ENCODE measurements at places on chromosomes 13 and 19. TPM values are rescaled to one million over a fixed set of nuclear protein-coding genes. Genes with fewer than 3 reads are reported as not detected.

VSTM2B gene
- not detected for total RNA-seq

SYDE1 gene
- 17.1 TPM for total RNA-seq

RCBTB1 gene
- 23.5 TPM for total RNA-seq

CYP2A7 gene
- total RNA-seq, result not detected

ZNF431 gene
- 14.1 TPM for total RNA-seq

ZNF578 gene
- total RNA-seq, result 3.0 TPM

CFD gene
- total RNA-seq, result 228 TPM

GRCh38 chr19:33396701-33397535 is 23.4 kb downstream of the CEBPG start:
- no peak for DNase-seq
- no peaks in the 10 kb centered on the region for H3K36me3 ChIP-seq
- peak overlapping the region; percentile 34 for H3K27ac ChIP-seq
- no peak overlapping the region for H3K4me3 ChIP-seq
- peaks cover 38% of the 10 kb centered on the region for H3K4me1 ChIP-seq
- no peaks in the 10 kb centered on the region for H3K27me3 ChIP-seq

DNA sequence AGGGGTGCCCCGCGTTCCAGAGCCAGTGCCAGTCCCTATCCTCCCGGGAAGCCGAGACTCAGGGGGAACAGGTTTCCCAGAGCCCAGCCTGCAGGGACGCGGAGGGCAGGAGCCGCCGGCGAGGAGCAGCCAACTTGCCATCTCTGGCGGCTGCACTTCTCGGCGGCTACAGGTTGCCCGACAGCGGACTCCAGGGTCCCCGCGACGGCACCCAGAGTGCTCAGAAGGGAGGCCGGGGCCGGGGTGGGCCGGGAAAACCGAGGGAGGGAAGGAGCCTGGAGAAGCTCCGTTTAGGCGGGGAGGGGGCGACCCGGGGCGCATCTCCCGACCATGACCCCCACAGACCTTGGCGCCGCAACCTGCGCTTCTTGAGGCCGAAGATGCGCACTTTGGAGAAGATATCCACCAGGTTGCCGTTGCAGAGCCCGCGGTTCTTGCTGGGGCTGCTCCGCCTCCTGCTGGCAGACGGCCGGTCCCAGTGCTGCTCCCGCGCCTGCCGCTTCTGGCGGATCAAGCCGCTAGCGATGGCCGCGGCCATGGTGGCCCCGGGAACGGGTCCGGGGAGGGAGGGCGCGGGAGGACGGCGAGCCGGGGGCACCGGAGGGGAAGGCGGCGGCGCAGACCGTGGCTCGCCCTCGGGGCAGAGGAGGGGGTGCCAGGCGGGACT is 463.8 kb downstream of the ITGBL1 start:
- peaks cover 58% of the 10 kb centered on the region for H3K27me3 ChIP-seq
- DNase-seq, result peak; percentile 40
- no peak overlapping the region for H3K27ac ChIP-seq

GRCh38 chr13:114127473-114128347 is 4.7 kb downstream of the RASA3 start:
- H3K4me3 ChIP-seq, result no peak overlapping the region
- no peak for DNase-seq
- H3K4me1 ChIP-seq, result peaks cover 52% of the 10 kb centered on the region

DNA sequence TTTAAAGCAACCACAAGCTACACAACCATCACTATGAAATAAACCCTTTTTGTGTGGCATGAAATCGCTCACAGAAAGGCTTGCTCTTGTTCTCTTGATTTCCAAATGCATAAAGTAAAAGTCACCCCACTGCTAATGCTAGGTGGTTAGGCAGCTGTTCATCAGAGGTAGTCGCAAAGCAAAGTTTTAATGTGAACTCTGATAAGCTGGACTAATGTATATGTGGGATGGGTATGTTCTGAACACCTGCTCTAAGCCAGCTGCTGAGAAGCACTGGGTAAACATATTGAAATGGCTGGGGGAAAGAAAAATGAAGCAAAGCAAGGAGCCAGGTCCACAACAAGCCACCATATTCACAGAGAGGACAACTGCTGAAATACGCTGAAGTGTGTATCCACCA is 142.3 kb downstream of the KLF12 start:
- no peak overlapping the region for H3K4me3 ChIP-seq
- H3K36me3 ChIP-seq, result no peaks in the 10 kb centered on the region
- H3K27me3 ChIP-seq, result no peaks in the 10 kb centered on the region
- no peak overlapping the region for H3K27ac ChIP-seq

- no peak overlapping the region for H3K27ac ChIP-seq
- H3K4me3 ChIP-seq, result no peak overlapping the region
- no peaks in the 10 kb centered on the region for H3K27me3 ChIP-seq
- DNase-seq, result no peak
- H3K4me1 ChIP-seq, result no peaks in the 10 kb centered on the region
Observed at GRCh38 chr13:67914535-67914934, 684.4 kb upstream of the PCDH9 start.

DNA sequence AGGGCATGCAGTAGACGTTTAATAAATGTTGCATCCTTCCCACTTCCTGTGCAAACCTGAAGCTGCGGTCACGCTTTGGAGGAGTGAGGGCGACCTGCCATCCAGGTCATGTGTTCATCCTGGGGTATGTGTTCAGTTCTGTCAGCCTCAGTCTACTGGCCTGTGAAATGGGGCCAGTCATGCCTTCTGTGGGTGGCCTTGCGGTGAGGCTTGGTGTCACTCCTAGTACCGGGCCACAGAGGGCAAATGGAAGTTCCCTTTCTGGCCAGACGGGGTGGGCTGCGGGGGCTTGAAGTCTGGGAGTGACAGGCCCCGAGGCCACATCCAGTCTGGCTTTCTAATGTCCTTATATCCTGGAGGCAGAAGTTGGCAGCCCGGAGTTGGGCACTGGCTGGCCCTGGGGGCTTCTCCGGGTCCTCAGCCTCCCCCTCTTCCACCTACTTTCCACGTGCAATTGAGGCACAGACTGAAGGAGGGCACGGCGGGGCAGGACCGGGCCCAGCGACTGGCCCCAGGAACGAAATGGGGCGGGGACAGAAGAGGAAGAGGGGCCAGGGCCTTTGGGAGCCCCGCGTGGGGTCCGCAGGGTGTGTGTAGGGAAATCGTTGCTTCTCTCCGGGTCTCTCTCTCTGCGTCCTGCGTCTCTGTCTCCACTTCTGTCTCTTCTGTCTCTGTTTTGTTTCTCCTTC is 11.1 kb downstream of the PDE4A start:
- no peaks in the 10 kb centered on the region for H3K36me3 ChIP-seq
- H3K4me3 ChIP-seq, result peak overlapping the region; percentile 67

DNA sequence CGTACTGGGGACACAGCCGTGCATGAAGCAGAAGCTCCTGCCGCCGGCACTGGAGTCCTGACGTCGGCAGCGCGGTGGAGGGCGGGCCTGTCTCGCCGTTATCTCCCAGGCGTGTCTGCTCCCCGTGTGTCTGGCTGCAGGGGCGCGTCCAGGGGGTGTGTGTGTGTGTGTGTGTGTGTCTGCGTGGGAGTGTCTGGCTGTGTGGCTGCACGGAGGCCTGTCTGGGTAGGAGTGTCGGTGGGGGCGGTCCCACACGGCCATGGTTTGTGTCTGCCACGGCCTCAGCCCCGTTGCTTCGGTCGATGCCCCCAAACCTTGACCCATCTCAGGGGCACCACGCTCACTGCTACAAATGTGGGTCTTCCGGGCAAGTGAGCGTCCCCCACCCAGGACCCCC is 18.3 kb downstream of the ARID3A start:
- H3K27me3 ChIP-seq, result no peaks in the 10 kb centered on the region
- no peak overlapping the region for H3K4me3 ChIP-seq
- no peak for DNase-seq
- H3K36me3 ChIP-seq, result no peaks in the 10 kb centered on the region
- peaks cover 13% of the 10 kb centered on the region for H3K4me1 ChIP-seq

DNA sequence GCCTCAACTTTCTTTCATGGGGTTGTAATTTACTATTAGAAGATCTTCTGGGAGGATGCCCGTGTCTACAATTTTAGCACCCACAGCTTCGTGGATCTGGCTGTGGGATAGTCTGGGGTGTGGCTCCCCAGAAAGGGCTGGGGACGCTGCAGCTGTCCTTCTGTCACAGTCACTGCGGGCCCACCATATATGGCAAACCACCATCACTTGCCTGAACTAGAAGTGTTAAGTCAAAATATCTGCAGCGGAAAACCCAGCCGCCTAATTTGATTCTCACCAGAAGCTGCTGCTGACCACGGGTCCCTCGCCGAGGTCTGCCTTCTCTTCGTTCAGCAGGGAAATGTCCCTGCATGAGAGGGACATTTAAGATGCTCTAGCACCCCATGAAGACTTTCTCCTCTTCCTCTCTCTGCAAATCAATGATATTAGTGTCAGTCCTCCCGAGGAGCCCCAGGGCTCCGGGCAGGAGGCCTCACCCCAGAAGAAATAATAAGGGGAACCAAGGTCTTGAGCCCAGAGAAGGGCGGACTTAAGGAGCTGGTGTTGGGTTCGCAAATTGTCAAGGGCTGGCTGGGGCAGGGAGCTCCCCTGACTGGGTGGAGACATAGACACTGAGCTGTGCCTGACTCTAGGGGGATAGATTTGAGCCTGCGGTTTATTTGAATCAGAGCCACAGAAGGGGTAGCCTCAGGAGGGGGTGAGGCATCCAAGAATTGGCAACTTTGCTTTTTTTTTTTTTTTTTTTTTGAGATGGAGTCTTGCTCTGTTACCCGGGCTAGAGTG is 3.0 kb upstream of the MATK start:
- no peak for DNase-seq
- H3K4me3 ChIP-seq, result no peak overlapping the region
- H3K4me1 ChIP-seq, result peaks cover 3% of the 10 kb centered on the region

- no peak overlapping the region for H3K4me3 ChIP-seq
- DNase-seq, result no peak
- H3K27ac ChIP-seq, result no peak overlapping the region
- H3K4me1 ChIP-seq, result no peaks in the 10 kb centered on the region
- no peaks in the 10 kb centered on the region for H3K27me3 ChIP-seq
- H3K36me3 ChIP-seq, result no peaks in the 10 kb centered on the region
Observed at GRCh38 chr13:72561791-72562190, 165.6 kb downstream of the MZT1 start.

- H3K27ac ChIP-seq, result no peak overlapping the region
- no peak overlapping the region for H3K4me3 ChIP-seq
- H3K36me3 ChIP-seq, result no peaks in the 10 kb centered on the region
- H3K4me1 ChIP-seq, result no peaks in the 10 kb centered on the region
Observed at GRCh38 chr13:90889906-90890834, 457.3 kb upstream of the MIR17HG start.

Data from heart right ventricle (tissue), 16 donors.